GM23248 (cell line): ENCODE measurements at places on chromosomes 11 and 22. TPM values are rescaled to one million over a fixed set of nuclear protein-coding genes. Genes with fewer than 3 reads are reported as not detected.
A peak's percentile ranks its signal among the peaks of the same experiment; 100 is the strongest.

- DNase-seq = no peak
Measured at GRCh38 chr11:70314730-70315129, 44.2 kb downstream of the PPFIA1 start.

DNA sequence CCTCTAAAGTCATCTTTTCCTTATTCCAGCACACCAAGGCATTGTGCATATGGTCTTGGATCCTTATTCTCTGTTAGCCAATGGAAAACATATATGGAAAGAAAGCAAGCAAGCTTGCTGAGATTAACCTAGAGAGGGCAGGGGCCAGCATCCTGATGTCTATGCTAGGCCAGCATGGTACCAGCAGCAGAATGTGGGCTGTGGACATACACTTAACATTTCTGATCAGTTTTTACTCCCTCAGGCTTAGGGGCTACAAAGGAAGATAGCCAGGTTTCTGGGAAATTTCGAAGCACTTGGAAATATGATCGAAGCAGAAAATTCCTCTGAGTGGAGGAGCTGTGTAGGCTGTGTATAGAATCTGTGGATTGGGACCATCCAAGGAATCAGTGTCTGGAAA is 67.0 kb downstream of the ST3GAL4 start:
- no peak for DNase-seq

DNA sequence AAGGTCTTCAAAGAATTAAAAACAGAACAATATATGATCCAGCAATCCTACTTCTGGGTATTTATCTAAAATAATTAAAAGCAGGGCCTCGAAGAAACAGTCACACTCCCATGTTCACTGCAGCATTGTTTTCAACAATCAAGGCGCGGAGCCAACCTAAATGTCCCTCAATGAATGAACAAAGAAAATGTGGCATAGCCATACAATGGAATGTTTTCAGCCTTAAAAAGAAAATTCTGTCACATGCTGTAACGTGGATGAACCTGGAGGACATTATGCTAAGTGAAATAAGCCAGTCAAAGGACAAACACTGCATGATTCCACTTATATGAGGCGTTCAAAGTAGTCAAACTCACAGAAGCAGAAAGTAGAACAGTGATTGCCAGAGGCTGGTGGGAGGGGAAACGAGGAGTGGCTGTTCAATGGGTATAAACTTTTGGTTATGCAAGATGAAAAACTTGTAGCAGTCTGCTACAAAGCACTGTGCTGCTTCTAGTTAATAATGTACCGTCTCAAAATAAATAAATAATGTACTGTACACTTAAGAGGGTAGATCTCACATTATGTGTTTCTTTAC is 41.2 kb downstream of the SNX19 start:
- DNase-seq = peak; percentile 20

DNA sequence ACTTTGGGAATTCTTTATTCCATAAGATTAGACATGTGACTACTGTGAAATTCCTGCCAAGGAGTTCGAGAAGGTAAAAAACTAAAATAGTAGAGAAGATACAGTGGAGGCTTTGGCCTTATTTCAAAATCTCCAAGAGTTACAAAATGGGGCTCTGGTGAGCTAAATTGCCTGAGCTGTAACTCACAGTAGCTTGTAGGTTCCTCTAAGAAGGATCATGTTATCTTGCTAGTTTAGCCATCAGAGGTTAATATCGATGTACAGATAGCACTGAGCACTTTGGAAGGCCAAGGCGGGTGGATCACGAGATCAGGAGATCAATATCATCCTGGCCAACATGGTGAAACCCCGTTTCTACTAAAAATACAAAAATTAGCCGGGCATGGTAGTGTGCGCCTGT is 81.1 kb downstream of the USP35 start:
- DNase-seq = no peak

DNA sequence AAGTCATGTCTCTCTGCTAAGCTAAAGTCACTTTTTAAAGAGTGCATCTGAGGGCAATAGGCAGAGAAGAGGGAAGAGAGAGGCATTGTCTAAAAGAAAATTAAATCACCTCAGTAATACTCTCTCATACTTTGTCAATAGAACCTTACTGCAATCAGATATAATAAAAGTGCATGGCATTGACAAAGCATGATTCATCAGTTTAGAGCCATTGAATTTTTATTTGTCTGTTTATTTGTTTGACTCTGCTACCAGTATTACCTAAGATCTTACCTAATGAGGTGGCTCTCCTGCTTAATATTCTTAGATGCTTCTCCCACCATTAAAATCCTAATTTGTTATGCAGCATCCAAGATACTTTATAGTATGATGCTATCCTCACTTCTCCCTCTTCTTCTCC is 209.0 kb downstream of the PGR start:
- no peak for DNase-seq

- no peak for DNase-seq
Measured at GRCh38 chr11:7596975-7597391, 76.3 kb downstream of the CYB5R2 start.

DNA sequence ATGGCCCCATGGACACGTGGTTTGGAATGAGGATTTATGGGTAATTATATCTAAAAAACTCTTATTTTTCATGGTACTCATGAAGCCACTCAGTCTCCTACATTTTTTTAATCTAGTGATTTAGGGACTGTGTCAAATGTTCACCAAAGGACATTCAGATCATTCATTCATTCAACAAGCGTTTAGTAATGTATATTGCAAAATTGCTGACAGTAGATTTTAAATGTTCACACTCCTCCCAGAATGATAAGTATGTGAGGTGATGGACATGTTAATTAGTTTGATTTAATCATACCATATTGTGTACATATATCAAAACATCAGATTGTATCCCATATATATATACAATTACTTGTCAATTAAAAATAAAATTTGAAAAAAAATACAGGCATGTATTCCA is 40.8 kb upstream of the E2F8 start:
- no peak for DNase-seq

GRCh38 chr11:64723117-64723906 is at the start of gene NRXN2:
TSS of gene NRXN2 (minus strand) at chr11:64723197. CDS start at chr11:64713699, 9,498 bp downstream.
- peak; percentile 93 for DNase-seq

GRCh38 chr22:28222052-28222451 is 303.0 kb upstream of the PITPNB start:
- no peak for DNase-seq

DNA sequence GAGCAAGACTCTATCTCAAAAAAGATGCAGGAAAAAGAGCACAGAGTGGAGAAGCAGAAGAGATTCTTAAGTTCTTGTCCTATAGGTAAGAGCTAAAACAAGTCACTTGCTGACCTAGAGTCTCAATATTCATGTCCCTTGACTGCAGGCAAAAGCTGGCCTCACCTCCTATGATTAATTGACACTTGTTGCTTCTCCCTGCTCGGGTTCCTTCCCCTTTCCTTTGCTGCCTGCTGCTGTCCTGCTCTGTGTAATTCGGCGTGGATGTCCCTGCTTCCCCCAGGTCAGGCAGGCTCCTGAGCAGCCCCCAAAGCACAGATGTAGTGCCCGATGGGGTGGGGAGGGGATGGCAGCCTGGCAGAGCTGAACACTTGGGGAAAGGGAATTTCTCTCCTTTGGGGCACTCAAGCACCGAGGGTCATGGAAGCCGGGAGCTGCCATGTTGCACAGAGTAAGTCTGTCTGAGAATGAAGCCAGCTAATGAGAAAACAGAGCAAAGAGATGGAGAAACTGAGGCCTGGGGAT is 60.8 kb upstream of the NUP50 start:
- DNase-seq = no peak

- no peak for DNase-seq
Measured at GRCh38 chr22:24707470-24707801, 67.1 kb downstream of the PIWIL3 start.

DNA sequence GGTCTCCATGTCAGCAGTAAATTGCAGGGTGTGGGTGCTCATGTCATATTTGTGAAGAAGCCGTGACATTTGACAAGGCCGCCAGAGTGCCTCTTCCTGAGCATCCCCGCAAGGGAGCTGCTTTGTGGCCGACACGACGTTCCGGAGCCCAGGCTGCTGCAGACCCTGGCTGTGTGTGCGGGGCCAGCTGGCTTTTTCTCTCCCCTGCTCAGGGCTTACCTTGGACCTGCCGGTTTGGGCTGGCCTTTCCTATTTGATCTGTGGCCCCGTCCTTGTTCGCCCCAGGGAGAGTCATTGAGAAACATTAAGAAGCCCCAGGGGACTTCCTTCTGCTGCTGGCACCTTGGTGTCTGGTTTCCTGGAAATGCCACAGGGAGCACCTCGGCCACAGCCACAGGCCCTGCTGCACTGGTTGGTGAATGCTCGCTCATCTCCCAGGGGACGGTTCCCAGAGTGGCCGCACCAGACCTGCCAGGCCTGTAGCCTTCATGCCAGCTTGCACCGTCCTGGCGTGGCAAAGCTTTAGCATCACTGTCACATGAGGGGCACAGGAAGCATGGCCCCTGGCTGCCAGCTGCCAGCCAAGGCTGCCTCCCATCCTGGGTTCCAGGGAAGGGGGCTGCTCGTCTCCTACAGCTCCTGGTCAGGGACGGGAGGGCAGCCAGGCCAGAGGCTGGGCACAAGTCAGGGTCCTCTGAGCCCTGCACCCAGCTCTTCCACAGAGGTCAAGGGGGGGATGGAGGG is 5.4 kb downstream of the GRK2 start:
- DNase-seq = no peak

- DNase-seq = no peak
Measured at GRCh38 chr22:36728505-36728904, 25.0 kb upstream of the CACNG2 start.

- DNase-seq = peak; percentile 53
Measured at GRCh38 chr11:94730153-94730552, 38.0 kb upstream of the AMOTL1 start.

DNA sequence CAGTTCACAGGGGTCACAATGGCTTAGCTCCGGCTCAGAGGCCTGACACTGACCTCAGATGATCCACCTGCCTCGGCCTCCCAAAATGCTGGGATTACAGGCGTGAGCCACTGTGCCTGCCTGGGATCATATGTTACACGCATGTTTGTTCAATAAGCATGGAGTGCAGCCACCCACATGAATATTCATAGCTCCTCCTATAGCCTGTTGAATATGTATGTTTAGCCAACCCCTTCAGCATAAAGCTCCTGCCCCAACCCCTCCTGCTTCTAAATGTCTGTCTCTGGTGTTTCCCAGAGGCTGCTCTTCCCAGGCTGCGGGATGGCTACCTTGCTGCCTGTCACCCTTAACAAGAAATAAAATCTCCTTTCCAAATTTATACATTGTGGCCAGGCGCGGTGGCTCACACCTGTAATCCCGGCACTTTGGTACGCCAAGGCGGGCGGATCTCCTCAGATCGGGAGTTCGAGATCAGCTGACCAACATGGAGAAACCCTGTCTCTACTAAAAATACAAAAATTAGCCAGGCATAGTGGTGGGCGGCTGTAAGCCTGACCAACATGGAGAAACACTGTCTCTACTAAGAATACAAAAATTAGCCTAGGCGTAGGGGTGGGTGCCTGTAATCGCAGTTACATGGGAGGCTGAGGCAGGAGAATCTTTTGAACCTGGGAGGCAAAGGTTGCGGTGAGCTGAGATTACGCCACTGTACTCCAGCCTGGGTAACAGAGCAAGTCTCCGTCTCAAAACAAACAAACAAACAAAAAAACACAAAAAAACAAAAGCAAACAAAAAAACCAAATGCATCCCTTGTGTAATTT is 1.1 kb upstream of the APOBEC3F start:
- DNase-seq = no peak

GRCh38 chr11:44791316-44791925 is 64.7 kb downstream of the TSPAN18 start:
- DNase-seq = no peak

GRCh38 chr11:15613789-15614188 is 499.1 kb downstream of the INSC start:
- no peak for DNase-seq

DNA sequence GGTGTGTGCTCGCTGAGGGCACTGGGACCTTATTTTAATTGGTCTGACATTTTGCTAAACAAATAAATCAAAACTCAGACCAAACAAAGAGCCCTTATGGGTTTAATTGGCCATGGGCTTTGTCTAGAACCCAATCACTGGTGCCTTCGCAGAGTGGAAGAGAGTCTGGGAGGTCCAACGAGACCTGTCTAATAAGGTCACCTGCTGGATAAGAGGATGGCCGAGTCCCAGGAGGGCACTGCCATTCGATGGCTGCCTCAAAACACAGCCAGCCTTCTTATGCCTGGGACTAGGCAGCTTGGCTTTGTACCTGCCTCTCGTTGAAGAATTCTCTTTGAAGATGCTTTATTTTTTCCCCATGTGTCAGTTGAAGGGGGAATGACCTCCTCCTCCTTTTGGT is 171.1 kb downstream of the CEP164 start:
- no peak for DNase-seq

RAB39A gene
- total RNA-seq = not detected in 2 replicates

FJX1 gene
- 30.9 and 37.0 TPM in 2 replicates for total RNA-seq

KRTAP5-2 gene
- total RNA-seq = not detected in 2 replicates

BLID gene
- total RNA-seq = 4.1 and 7.1 TPM in 2 replicates

CCDC81 gene
- total RNA-seq = under 0.01 and 0.13 TPM in 2 replicates

OTOG gene
- not detected in 2 replicates for total RNA-seq

NARS2 gene
- 13.0 and 15.3 TPM in 2 replicates for total RNA-seq

MPPED2 gene
- not detected in 2 replicates for total RNA-seq

ESAM gene
- not detected in 2 replicates for total RNA-seq

IGLL1 gene
- not detected in 2 replicates for total RNA-seq

CELSR1 gene
- total RNA-seq = 0.38 and 0.54 TPM in 2 replicates

TYR gene
- total RNA-seq = not detected in 2 replicates

DDX25 gene
- total RNA-seq = not detected in 2 replicates

ANGPTL5 gene
- total RNA-seq = not detected in 2 replicates

OR5AK2 gene
- total RNA-seq = not detected in 2 replicates

KCNK7 gene
- not detected in 2 replicates for total RNA-seq
